ENCODE measurements at places on chromosomes 6 and 20.

GRCh38 chr20:64106981-64107735 lies at the start of gene NPBWR2:
NPBWR2 (minus strand) TSS chr20:64107565; CDS start chr20:64106831, 734 bp downstream.
- DNase-seq = peak; percentile 42

GRCh38 chr6:87574237-87574804 lies 15.5 kb downstream of the RARS2 start:
- no peak for DNase-seq

GRCh38 chr6:50961611-50962010 lies 142.9 kb downstream of the TFAP2B start:
- DNase-seq = no peak

- DNase-seq = no peak
Observed at GRCh38 chr6:1792989-1793388, 183.3 kb downstream of the FOXC1 start.

DNA sequence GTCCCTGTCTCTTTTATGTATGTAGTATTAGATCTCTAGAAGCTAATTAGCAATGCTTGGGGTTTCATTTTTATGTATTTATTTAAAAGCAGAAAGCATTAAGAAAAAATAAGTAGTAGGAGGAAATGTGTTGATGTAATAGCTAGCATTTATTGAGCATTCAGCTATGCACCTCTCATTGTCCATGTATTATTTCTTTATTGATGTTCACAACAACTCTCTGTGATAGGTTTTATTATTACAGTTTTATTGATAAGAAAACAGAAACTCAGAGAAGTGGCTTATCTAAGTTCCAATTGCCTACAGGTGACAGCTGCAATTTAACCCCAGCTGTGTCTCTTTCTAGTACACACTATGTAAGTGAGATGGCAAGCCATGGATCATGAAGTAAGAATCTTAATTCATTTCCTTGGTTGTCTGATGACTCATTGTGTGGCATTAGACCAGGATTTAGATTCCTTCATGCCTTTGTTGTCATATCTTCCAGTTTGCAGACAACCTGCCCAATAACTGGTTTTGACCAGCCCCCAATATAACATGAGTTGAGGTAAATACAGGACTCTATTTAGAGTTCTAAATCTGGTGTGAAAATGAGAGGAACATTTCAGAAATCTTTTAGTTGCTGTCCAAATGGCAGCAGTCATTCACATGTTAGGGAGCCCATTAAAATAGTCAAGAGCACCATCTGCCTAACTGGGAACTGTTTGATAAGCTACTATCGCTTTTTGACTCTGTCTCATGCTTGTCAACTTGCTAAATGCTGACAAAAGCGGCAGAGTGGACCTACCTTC lies 170.8 kb upstream of the PHACTR1 start:
- no peak for DNase-seq
